Activated CD8-positive, alpha-beta memory T cell treated with anti-CD3 and anti-CD28 coated beads for 1 hour (primary cell): ENCODE measurements at places on chromosomes 16 and 17.

DNA sequence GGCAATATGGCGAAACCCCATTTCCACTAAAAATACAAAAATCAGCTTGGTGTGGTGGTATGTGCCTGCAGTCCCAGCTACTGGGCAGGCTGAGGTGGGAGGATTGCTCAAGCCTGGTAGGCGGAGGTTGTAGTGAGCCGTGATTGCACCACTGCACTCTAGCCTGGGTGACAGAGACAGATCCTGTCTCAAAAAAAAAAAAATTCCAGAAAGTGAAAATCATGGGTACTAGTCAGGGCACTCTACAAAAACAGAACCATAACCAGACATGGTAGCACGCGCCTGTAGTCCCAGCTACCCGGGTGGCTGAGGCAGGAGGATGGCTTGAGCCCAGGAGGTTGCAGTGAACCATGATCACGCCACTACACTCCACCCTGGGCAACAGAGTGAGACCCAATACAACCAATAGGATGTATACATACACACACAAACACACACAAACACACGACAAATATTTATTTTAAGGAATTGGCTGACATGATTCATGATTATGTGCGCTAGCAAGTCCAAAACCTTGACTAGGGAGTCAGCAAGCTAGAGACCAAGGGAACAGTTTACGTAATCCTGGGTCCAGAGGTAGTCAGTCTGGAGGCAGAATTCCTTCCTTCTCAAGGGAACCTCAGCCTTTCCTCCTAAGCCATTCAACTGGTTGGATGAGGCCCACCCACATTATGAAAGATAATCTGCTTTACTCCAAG is 11.6 kb upstream of the GP1BA start:
- DNase-seq: no peak

DNA sequence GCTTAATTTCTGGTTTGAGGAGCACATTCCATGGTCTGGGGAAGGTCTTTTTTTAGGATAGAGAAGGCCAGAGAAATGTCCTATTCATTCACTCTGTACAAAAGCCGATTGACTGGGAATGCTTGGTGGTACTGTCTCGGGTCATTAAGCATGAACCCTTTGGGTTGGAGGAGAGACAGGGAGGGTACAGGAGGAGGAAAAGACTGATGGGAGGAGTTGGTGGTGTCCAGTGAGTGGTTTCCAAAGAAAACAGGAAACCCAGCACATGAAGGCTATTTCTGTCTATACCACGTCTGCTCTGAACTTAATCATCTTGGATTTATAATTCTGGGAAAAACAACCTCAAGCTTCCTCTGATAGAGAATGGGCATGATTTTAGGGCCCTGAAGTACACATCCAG is 111.9 kb downstream of the XYLT1 start:
- DNase-seq: no peak

- no peak for DNase-seq
Observed at GRCh38 chr17:45790296-45790922, 6.3 kb downstream of the CRHR1 start.

GRCh38 chr17:45129426-45129939 is 2.8 kb downstream of the PLCD3 start:
- DNase-seq: no peak

GRCh38 chr16:48393485-48394354 is 8.5 kb upstream of the SIAH1 start:
- no peak for DNase-seq

DNA sequence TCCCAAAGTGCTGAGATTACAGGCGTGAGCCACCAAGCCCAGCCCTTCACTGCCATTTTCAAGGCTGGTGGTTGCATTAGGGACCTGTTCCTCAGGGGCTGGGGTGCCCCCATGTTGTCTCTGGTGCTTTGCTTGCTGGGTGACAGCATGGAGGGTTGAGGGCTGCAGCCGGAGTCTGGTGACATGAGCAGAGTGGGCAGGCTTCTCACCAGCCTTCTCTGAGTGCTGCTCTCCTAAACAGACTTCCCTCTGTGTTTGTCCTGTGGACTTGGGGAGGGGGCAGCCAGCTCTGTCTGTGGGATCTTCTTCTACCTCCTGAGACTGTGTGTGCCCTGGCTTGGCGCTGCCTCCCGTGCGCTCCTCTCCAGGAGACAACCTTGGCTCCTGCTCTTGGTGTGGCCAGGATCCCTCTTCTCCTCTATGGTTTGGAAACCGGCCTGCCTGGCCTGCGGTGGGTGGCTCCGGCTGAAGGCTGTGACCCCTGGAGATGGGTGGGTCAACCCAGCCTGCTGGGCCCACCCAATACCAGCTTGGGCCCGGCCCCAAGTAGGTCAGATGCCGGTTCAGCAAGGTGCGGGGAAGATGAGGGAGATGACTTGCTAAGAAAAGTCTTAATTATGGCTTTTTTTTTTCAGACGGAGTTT is 72.1 kb downstream of the PDPK1 start:
- no peak for DNase-seq

DNA sequence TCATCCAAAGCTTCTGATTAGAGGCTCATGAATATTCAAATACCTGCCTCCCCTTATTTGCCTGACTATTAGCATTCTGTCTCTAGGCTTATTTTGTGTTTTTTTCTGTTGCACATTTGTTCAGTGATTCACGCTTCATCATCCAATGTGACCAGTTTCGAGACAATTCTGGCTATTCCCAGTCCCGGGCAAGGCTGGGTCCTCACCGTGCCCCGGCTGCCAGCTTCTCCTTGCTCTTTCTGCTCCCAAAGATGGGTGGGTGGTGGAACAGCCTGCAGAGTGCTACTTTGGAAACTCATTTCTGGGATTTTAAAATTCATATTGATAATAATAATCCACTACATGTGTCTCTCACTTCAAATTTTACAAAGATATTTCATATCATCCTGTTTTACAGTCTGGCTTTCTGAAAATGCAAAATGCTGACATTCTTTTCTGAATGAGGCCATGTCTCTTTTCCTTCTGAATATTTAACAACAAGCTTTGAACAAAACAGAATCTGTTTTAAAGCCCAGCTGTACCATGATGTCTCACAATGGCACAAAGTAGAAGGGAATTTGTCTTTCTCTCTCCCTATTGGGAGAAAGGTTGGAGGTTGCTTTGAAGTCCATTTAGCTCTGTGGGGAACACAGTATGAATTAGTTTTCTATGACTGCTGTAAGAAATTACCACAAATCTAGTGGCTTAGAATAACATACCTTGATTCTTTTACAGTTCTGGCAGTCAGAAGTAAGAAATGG is 116.9 kb upstream of the CDH13 start:
- no peak for DNase-seq

- DNase-seq: no peak
Observed at GRCh38 chr17:75507733-75508719, 7.3 kb downstream of the CASKIN2 start.

GRCh38 chr16:79061181-79061580 is 539.4 kb downstream of the MAF start:
- DNase-seq: no peak

DNA sequence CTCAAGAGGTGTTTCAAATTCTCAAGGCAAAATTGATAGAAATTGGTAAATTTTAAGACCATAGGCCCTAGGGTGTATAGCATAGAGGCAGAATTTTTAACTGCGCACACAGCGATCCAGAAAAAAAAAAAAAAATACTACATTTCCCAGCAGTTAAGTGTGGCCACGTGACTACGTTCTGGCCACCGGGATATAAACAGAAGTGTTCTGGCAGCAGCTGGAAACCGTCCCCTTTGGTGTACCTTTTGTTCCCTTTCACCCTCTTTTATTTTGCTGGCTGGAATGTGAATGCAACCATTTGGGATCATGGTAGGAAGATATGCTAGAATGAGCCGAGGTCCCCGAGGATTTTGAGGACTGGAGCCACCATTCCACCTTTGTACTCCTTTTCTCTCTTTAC is 52.7 kb upstream of the AKAP1 start:
- no peak for DNase-seq

DNA sequence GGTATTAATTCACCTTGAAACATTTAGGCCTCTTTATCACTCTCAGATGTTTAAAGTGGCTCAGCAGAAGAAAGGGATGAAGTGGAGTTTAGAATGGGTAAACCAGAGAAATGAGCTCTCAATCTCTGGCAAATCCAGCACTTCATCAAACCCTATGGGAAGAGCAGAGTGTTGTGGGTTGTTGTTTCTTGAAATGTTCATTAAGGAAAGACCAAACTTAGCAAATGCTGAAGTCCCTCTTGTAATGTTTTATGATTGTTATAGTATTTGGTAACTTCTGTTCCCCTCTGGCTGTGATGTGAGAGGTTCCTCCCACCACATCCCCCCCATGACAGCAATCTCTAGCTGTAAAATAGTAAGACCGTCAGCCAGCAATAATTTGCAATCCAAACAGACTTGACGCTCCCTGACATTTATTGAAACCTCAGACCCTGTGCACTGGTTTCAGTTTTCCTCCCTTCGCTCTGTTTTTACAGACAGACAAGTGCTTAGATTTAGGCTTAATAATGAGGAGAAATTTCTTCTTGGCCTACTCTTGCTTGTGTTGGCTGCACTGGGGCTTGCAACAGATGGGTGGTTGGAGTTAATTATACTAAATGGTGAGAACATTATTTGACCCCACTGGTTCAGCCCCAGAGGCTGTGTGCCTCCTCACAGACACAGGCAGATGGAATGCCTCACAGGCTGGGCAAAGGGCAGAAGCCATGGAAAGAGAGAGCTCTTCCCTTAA is 609.4 kb upstream of the SOX9 start:
- DNase-seq: no peak
